CD4-positive, alpha-beta T cell treated with Interleukin-2 at 100 ng/mL for 4 hours (primary cell): ENCODE measurements at places on chromosomes 1 and 21.

GRCh38 chr1:63592536-63593302, 492 bp upstream of the PGM1 start:
- DNase-seq = no peak

- no peak for DNase-seq
These were observed 34.7 kb upstream of the RGL1 start for GRCh38 chr1:183769956-183770815.

GRCh38 chr1:89802841-89803240, 18.0 kb upstream of the LRRC8D start:
- DNase-seq = no peak

DNA sequence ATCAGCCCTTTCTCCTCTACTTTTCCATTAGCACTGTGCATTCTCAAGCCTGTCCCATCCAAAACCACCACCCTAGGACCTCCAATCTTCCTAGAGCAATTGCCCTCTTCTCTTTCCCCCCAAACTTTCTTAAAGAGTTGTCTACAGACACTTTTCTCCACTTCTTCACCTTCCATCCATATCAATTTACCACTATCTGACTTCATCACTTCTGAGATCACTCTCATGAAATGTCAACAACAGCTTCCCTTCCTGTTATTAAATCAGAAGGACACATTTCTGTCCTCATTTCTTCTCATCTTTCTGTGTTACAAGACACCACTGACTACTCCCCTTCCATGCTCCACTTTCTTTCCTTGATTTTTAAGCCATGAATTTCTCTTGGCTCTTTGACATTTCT, 36.0 kb upstream of the CFAP298 start:
- no peak for DNase-seq

- no peak for DNase-seq
These were observed 13.5 kb downstream of the EFCAB14 start for GRCh38 chr1:46705408-46705807.

DNA sequence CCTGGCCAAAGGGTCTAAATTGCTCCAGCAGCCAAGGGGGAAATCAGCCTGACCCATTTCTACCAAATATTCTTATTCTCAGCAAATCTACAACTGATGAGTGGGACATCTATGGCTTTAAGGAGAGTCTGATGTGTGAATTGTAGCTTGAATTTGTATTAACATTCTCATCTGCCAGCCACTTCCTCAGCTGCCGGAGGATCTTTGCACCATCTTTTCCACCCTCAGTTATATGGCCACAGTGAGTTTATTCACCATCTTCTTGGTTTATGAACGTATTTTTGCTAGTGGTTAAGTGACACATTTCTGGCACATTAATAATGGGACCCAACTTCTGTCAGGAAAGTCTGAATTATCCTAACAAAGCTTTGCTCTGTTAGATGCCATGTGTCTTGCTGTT, 69.6 kb downstream of the COLGALT2 start:
- DNase-seq = peak; percentile 27
